A549 treated with GW870086 at 1 μM for 4 hours (cell line): ENCODE measurements at places on chromosomes 12 and 14. TPM values are rescaled to one million over a fixed set of nuclear protein-coding genes. Genes with fewer than 3 reads are reported as not detected.

The NAP1L1 gene
- total RNA-seq: 522 to 674 TPM (median 642 TPM) in 5 replicates

The P2RX7 gene
- not detected in 5 replicates for total RNA-seq

The PRR13 gene
- 260 to 366 TPM (median 324 TPM) in 5 replicates for total RNA-seq

The NPAS3 gene
- total RNA-seq: not detected in 5 replicates

The SERPINA1 gene
- 1.1 to 3.1 TPM (median 1.8 TPM) in 5 replicates for total RNA-seq
